ENCODE measurements at places on chromosomes 5 and 9. TPM values are rescaled to one million over a fixed set of nuclear protein-coding genes. Genes with fewer than 3 reads are reported as not detected.

The STPG3 gene
- total RNA-seq: not detected

DNA sequence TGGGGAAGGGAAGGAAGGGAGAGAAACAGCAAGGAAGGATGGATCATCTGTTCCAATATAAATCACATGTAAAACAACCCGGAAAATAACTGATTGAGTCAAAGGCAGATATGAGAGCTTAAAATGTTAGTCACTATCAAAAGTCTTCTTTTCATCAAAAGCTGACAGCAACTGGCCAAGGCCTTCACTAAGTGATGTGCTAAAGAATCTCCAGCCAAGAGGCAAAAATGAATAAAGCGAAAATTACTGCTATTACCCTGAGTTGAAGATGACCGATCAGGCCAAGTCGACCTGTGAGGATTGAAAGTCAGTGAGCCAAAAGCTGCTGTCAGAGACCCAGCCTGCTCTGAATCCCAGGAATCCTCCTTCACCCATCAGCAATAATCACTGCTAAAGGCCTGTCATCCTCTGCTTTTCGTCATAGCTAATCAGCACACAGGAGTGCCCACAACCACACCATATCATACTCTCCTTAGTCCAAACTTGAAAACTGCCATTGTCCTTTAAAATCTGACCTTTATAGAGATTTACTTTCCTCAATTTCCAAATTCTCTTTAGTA is 736.9 kb downstream of the TLE1 start:
- DNase-seq: no peak

DNA sequence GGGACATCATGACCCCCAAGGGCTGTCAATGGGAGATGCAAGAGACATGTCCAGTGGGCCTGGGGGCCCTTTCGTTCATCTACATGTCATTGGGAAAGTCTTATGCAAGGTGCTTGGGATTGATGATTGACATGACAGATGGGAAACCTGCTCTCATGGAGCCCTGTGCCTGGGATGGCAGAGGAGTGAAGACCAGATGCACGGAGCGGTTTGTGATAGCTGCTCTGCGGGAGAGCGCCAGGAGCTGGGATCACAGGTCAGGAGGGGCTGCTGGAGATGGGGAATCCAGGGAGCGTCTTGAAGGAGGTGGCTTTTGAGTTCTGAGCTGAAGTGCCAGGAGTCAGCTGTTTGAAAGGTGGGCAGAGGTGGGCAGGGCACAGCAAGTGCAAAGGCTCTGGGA is 104.3 kb downstream of the FGF18 start:
- no peak for DNase-seq

DNA sequence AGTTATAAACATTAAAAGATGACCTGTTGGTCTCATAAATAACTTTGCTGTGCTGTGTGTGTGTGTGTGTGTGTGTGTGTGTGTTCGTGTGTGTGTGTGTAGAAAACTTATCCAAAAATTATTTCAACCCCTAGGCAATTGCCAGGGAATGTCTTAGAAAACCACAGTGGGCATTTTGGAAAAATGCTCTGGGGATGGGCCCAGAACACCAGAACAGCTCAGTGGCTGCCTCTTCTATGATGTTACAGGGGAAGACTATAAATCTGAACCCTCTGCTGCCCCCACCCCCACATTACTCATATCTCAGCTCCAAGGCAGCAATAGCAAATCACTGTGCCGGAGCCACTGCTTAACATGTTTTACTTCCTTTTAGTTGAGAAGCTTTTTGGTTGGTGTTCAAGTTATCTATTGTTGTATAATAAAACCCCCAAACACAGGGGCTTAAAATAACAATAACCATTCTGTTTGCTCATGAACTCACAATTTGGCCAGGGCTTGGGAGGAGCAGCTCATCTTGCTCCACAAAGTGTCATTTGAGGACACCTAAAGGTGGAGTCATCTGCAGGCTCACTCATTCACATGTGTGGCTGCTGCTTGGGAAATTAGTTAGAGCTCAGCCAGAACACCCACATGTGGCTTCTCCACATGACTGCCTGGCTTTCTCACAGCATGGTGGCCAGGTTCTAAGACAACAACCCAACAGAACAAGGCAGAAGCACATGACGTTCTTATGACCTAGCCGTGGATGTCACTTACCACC is 40.4 kb downstream of the ACTBL2 start:
- peak; percentile 89 for DNase-seq

The ACTBL2 gene
- not detected for total RNA-seq

- DNase-seq: no peak
These were observed 3.8 kb downstream of the NDUFA8 start for GRCh38 chr9:122155796-122156195.

GRCh38 chr5:150651924-150652671 is 9.0 kb upstream of the MYOZ3 start:
- DNase-seq: no peak

DNA sequence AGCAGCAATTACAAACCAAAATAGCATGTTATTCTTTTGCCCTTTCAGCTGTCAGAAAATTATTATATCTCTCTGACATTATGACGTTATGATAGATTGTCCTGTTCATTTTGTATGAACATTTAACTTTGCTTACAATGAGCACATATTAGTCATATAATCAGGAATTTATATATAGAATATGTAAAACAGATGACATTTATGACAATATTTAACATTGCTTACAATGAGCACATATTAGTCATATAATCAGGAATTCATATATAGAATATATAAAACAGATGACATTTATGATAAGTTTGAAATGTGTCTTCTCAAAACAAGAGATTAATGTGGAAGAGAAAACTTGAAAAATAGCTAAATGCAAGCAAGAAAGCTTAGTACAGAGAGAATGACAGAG is 1180.2 kb downstream of the CDH12 start:
- no peak for DNase-seq

The PRSS3 gene
- 1.4 TPM for total RNA-seq

- no peak for DNase-seq
These were observed 481 bp downstream of the MRPL36 start for GRCh38 chr5:1799110-1799601.

DNA sequence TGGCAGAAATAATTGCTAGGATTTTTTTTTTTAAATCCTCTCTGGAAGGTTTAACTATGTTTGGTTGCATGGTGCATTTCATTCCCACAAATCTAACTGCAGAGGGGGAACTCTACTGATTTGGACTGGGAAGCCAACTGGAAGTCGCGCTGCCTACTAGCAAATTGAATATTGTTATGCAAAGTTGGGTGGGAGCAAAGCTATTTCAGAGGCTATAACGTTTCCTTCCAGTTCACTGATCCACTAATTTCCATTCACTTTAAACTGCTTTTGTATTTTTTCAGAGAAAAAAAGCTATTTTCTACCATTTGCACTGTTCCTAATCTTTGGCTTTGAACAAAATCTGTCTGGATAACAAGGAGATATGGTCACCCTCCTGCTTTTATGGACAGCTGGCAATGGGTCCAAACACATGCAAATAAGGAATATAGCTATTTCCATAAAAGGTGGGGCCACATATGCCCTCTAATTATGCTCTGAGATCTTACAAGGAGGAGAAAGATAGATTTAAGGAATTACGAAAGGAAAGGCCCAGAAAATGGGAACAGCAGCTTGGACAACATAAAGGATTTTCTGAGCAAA is 40.1 kb downstream of the MACIR start:
- DNase-seq: no peak

The LCNL1 gene
- 0.39 TPM for total RNA-seq

DNA sequence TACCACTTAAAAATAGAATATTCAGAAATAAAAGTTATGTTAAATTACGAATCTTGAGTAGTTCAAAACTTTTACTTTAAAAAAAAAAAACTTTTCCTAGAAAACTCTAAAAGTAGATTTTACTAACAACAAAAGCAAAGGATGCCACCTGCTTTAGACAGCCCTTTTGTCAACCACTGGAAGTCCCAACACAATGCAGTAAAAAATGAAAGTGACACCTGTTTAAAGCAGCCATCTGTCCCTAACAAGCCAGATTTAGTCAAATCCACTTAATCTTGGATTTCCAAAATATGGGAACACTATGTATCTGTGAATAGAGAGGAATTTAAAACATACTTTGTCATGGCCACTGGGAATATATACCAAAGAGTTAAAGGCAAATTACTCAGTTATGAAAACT is 3.8 kb downstream of the RFX3 start:
- no peak for DNase-seq

GRCh38 chr5:139391570-139392323 is 2.0 kb upstream of the MZB1 start:
- DNase-seq: no peak

- DNase-seq: no peak
These were observed 36.5 kb downstream of the PPIC start for GRCh38 chr5:122999947-123000563.

DNA sequence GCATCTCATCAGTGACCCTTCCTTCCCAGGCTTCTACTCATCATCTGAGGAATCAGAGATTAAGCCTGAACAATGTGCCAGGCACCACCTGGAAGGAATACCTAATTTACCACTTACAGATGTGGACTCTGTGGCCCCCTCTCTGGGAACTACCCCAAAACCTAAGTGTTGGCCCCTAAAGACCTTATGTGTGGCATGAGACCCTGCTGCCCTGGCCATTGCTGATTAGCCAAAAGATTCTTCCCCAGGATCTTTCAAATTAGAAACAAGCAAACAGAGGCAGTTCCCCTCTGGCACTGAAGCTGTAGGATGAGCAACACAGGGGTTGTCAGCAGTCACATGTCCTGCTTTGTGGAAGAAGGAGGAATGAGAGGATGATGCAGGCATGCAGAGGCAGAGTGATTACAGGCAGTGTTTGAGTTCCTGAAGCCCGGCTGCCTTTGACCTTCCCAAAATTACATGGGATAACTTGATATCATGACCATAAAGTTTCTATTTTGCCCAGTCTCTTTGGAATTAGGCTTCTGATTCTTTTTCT is 10.6 kb downstream of the SPINK4 start:
- DNase-seq: peak; percentile 81

The FAM78A gene
- total RNA-seq: 2.9 TPM

- DNase-seq: no peak
These were observed 153.3 kb downstream of the PJA2 start for GRCh38 chr5:109256486-109256885.

The PCDHGA7 gene
- 4.3 TPM for total RNA-seq

DNA sequence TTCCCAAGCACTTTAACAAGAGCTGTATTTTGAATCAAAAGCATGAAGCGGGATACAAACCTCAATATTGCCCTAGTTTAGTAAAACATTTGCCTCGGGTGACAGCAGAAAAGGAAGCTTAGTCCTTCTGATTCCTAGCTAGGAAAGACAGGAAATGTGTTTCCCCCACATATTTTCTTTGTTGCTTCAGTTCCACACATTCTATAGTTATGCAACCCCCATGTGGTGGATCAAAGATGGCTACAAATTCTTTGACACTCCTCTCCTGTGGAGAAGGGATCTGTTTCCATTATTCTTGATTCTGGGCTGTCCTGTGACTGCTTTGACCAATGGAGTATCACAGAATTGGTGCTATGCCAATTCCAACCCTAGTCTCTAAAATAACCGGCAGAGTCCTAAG is 89.1 kb upstream of the SLC30A5 start:
- no peak for DNase-seq

DNA sequence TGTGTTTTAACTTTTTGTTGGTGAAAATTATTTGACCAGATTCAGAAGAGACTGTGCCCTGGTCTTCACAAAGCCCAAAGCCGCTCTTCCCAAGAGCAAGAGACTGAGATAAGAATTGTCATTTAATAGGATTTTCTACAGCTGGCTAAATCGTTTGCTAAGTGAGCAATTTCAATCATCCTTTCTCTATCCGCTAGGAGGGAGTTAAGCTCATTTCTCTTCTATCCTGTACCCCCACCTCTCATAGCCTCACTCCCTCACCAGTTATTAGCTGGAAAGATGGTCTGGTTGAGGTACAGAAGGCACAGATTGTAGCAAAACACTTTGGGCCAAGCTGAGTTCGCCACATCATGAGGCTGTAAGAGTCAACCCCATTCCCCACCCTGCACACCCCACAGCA is 43.0 kb upstream of the SIL1 start:
- DNase-seq: no peak

The GTF3C5 gene
- 45.4 TPM for total RNA-seq

DNA sequence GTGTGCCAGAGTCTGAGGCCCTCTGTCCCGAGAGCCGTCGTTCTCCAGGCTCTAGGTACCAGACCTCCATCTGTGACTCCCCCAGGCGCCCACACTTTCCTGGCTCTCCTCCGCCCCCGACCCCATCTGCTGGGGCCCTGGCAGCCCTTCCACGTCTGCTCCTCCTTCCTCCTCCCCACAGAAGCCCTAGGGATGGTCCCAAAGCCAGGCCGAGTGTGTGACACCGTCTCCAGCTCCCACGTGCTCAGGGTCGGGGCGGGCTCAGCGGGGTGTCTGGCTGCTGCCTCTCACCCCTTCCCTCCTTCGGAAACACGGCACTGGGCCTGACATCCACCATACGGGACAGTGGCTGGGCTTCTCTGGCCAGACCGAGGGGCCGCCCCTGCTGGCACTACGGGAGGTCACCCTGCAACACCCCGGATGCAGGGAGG is 20.5 kb upstream of the SLC6A19 start:
- no peak for DNase-seq

The PTPN3 gene
- total RNA-seq: 2.0 TPM

DNA sequence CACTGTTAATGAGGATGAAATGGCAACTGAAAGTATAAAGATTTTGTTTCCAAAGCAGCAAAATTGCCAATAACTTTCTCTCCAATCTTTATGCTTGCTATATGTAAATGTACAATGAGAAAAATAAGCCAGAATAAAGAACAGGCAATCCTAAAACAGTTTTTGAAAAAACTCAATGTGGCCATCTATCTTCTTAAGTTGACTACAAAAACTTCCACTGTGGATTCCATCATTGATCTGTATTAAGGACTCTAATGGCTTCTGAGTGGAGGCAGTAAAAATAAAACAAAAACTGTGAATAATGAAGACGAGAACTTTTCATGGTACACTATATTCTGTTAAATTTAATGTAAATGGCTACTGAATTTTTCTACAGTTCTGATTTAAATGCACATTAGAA is 382.9 kb downstream of the TMEM232 start:
- DNase-seq: no peak

DNA sequence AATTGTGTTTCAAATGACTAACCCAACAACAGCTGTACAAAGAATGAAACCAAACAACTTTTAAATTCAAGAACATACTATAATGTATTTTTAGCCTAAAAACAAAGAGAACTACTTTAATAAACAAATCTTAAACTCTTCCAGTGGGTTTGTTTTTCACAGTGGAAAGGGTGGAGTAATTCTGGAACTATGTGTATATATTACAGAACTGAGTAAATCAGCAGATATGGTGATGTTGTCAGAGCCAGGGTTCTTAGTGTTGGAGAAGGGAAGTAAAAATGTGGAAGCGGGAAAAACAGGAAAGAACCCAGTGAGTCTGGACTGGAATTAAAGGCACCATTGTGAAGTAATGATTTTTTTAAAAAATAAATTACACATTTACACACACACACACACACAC is 144.9 kb downstream of the CDK5RAP2 start:
- DNase-seq: no peak

- no peak for DNase-seq
These were observed 243.4 kb upstream of the KCNN2 start for GRCh38 chr5:114118511-114118910.
